Neural progenitor cell (in vitro differentiated cells): ENCODE measurements at places on chromosomes 12 and 14. TPM values are rescaled to one million over a fixed set of nuclear protein-coding genes. Genes with fewer than 3 reads are reported as not detected.

The MUCL1 gene
- not detected in 2 replicates for total RNA-seq

The MANSC4 gene
- 0.12 TPM in 1 of 2 replicates, not detected in the other for total RNA-seq

The FGF23 gene
- 0.58 and 0.90 TPM in 2 replicates for total RNA-seq

The JAG2 gene
- 2.1 and 4.3 TPM in 2 replicates for total RNA-seq

The WDR89 gene
- 23.3 and 39.0 TPM in 2 replicates for total RNA-seq

The MYO1H gene
- not detected in 2 replicates for total RNA-seq

The ALX1 gene
- total RNA-seq: 3.9 and 5.6 TPM in 2 replicates

The OLR1 gene
- not detected in 2 replicates for total RNA-seq

The RIMBP2 gene
- 0.84 and 0.99 TPM in 2 replicates for total RNA-seq
